ENCODE measurements at places on chromosomes 5 and 9.

GRCh38 chr9:13110766-13111417 lies 168.6 kb downstream of the MPDZ start:
- DNase-seq: no peak

GRCh38 chr9:34218446-34218845 lies 39.6 kb downstream of the UBAP1 start:
- DNase-seq: no peak

GRCh38 chr9:121708768-121709488 lies 57.5 kb downstream of the DAB2IP start:
- DNase-seq: peak; percentile 63

DNA sequence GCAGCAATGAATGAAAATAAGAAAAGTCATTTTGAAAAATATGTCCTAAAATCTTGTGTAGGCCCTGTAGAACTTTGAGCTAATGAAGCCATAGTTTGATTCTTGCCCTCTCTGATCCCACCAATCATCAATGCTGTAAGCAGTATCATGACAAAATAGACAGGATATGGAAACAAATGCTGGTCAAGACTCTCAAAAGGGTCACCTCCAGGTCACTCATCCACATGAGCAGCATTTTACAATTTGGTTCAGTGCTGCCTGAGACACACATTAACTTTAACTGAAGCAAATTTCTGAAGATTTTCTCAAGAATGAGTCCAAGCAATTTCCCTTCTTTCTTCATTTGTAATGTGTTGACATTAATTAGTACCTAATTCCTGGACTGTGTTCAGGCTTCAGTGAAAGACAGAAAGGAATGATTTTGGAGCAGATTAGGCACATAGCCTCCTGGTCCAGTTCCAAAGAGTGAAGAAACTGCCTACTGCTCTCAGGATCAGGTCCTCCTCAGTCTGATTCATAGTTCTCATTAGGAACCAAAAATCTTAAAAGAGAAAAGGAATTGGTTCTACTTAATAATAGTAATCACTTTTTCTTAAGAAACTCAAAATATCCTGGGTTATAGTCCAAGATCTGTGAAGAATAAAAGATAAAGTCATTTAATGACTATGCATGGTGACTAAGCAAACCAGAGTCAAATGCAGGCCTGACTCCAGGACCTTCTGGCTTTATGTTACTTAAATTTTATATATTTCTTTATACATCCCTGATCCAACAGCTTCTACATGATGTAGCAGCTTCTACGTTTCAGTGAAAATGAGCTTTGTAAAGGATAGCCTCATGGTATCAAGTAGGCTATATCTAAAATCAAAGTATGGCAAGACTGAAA lies 192.1 kb upstream of the RGMB start:
- no peak for DNase-seq

- no peak for DNase-seq
These were observed 147.6 kb downstream of the ST8SIA4 start for GRCh38 chr5:100755435-100755834.

- DNase-seq: no peak
These were observed 18.5 kb downstream of the MATR3 start for GRCh38 chr5:139312075-139312474.
